Activated CD4-positive, CD25-positive, alpha-beta regulatory T cell (primary cell): ENCODE measurements at places on chromosomes 6 and 20.

DNA sequence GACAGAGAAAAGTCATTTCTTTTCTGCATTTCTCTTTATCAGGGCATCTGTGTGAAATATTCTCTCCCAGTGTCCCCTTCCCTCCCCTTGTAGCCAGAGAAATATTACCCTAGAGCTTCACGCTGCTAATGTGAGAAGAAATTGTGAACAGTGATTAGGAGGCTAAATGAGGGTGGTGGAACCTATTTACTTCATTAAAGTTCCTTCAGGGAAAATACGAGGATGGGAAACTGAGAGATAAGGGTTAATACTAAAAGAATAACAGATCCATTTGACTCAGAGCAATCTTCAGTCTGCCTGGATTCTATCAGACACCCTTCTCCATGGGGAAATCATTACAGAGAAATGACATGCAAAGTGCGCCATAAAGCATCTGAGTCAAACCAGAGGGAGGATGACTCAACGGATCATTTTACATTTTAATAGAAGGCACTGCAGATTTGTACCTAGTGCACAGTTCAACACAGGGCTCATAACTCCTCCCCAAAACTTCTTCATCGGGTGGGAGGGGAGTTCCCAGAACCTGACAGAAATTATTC lies 131.3 kb downstream of the GJA10 start:
- no peak for DNase-seq

DNA sequence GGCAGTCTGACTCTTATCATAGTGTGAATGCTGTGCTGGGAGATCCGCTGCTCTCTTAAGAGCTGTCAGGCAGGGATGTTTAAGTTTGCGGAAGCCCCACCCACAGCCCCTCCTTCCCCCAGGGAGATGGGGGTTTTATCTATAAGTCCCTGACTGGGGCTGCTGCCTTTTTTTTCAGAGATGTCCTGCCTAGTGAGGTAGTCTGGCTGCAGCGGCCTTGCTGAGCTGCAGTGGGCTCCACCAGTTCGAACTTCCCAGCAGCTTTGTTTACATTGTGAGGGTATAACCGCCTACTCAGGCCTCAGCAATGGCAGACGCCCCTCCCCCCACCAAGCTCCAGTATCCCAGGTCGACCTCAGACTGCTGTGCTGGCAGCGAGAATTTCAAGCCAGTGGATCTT lies 75.7 kb upstream of the UST start:
- DNase-seq: no peak

DNA sequence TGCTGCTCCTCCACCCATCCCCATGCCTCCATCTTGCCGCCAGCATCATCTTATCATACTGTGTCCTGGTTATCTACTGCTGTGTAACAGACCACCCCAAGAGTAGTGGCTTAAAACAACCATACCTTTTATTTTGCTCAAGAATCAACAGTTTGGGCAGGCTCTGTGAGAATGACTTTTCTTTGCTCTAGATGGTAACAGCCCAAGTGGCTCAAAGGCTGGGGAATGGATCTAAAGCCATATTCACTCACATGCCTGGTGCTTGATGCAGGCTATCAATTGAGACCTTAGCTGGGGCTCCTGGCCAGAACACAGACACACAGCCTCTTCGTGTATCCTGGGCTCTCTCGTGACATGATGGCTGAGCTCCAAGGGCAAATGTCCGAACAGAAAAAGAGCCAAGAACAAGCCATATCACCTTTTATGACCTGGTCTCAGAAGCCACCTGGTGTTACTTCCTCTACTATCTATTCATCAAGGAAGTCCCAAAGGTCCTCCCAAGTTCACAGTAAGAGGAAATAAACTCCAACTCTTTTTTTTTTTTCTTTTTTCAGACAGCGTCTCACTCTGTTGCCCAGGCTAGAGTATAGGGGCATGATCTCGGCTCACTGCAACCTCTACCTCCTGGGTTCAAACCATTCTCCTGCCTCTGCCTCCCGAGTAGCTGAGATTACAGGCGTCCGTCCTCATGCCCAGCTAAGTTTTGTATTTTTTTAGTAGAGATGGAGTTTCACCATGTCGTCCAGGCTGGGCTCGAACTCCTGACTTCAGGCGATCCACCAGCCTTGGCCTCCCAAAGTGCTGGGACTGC lies 159.3 kb upstream of the JARID2 start:
- DNase-seq: no peak

- no peak for DNase-seq
These were observed 252.0 kb upstream of the HTR1E start for GRCh38 chr6:86685230-86685797.

- DNase-seq: no peak
These were observed 13.3 kb downstream of the ADISSP start for GRCh38 chr20:3754276-3754630.

GRCh38 chr6:137749696-137750211 lies 117.3 kb upstream of the TNFAIP3 start:
- DNase-seq: no peak

- no peak for DNase-seq
These were observed 5.9 kb downstream of the CST1 start for GRCh38 chr20:23744817-23745216.

DNA sequence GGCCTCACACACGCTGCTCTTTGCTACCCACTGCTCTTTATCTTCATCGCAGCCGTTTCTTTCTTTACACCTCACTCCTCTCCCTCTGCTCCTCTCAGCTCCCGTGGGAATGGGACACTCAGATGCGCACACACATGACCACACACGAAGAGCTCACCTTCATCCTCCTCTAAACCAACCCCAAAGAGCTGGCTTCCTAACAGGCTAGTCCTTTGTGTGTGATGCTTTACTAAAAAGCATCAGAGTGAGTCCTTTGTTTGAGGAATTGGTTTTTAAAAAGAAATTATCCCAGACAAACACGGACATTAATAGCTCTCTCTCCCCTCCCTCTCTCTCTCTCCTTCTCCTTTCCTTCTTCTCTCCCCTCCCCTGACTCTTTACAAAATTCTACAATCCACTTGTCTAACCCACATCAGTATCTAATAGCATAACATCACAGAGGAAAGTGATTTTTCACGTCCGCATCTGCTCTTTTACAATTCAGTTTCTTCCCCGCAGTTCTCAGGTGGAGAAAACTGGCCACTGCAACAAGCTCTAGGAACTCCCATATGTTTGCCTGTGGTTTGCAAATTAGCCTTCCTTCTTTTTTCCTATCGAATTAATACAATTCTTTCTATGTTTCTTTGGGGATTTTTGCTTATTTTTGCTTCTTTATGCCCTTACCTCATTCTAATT lies 306.8 kb upstream of the CNR1 start:
- no peak for DNase-seq

GRCh38 chr6:26501482-26501986 lies 1.4 kb downstream of the BTN1A1 start:
- peak; percentile 4 for DNase-seq

GRCh38 chr6:144055121-144055931 lies 40.0 kb downstream of the SF3B5 start:
- DNase-seq: no peak

GRCh38 chr6:16332175-16332542 lies 93.8 kb downstream of the GMPR start:
- peak; percentile 67 for DNase-seq

- DNase-seq: no peak
These were observed 38.3 kb downstream of the ADGRG6 start for GRCh38 chr6:142339968-142340658.

DNA sequence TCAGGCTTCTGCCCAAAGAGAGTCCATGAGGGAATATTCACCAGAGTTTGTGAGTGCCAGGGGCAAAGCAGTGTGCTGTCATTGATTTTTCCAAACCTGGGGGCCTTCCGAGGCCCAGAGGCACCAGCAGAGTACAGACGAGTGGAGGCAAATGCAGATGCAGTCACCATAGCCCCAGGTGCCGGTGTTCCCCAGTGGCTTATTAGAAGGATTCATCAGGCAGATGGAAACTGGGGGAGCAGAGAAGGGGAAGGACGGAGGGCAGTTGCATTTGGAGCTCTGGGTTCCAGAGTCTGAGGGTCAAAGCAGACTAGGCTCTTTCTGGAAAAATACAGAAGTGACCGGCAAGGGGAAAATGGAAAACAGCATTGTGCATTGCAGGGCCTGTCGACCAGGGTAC lies 184.2 kb downstream of the ANKRD60 start:
- DNase-seq: no peak

GRCh38 chr6:103854059-103854458 lies 1005.7 kb downstream of the HACE1 start:
- no peak for DNase-seq

- no peak for DNase-seq
These were observed 45.2 kb downstream of the BACH2 start for GRCh38 chr6:90251295-90251992.

DNA sequence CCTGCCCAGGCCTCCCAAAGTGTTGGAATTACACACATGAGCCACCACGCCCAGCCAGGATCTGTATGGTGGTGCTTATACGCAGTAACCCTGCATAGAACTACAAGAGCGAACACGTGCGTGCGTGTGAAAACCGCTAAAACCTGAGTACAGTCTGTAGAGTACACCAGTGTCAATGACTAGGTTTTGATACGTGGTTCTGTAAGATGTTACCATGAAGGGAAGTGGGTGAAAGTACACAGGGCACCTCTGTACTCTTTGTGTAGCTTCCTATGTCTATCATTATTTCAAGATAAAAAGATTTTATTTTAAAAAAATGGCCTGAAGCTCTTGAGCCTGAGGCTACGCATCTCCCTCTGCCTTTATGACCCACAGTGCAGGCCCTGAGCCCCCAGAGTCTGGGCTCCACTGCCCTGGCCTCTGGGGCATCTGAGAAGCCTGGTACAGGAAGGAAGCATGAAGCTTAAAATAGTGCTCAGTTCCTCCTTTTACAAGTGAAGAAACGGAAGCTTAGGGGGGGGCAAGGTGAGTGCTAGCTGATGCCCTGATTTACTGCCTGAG lies 21.6 kb downstream of the LY86 start:
- DNase-seq: no peak

DNA sequence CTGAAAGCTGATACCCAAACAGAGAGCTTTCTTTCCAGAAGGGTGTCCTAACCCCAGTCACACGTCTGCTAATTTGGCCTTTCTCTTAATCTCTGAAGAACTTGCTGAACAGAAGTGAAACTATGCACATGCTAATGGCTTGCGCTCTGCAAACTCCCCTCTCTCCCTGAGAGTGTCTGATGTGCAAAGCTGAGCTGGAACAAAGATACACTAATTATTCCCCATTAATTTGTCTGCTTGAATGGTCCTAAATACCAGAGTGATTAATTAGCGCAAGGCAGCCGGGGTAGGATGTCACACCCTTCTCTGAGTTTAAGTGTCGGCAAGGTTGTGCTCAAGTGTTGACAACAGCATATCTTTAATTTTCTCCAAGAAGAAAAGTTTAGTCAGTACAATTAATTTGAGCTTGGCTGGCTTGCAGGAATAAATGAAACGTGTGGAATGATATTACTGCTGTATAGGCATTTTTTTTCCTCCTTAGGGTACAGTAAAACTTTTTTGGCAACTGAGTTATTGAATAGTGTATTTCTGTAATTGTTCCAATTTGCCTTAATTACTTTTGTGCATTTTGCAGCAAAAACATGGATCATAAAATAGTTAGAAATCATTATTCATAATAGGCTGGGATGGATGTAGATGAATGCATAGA lies 715.9 kb upstream of the POU3F2 start:
- DNase-seq: no peak

DNA sequence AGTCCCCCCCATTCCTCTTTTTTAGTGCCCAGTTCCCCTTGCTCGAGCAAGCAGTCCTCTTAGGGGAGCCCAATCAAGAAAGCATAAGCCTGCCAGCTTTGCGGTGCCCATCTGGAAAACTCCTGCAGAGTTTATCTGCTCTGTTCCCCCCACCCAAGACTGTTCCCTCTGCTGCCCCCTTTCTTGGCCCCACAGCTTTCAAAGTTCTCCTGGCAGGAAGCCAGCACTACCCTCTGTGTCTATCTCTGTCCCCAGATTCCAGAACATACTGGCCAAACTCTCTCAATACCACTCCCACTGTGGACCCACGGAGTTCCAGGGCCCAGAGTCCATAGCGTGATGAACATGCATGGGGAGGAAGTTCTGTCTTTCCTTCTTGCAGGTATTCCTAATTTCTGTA lies 55.4 kb downstream of the CRYBG1 start:
- no peak for DNase-seq

DNA sequence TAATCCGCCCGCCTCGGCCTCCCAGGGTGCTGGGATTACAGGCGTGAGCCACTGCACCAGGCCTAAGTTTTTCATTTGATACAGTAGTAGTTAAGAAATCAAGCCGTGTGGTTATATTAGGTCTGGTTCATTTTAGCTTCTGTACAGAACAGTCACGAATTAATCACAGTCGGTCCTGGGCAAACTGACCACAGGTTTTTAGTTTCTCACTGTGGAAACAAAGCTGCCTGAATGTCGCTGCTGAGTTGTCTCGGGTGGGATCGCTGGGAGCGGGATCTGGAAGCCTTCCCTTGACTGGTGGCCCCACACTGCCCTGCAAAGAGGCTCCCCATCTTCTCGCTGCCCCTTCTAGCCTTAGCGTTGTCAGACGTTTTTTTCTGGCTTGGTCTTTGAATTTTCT lies 18.6 kb downstream of the UCKL1 start:
- no peak for DNase-seq

DNA sequence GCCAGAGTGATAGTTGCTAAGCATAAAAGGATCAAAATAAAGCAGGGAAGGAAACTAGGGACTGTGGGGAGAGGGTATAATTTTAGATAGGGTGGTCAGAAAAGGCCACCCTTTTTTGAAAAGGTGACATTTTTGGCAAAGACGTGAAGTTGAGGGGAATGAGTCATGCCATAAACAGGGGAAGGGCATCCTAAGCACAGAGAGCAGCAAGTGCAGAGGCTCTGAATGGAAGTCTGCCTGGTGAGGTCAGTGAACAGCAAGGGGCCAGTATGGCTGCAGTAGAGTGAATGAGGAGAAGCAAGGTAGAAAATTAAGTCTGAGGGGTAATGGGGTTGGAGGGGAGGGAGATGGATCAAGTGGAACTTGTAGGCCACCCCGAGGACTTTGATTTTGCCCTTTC lies 2.4 kb downstream of the KLC4 start:
- no peak for DNase-seq

- DNase-seq: no peak
These were observed 53.4 kb upstream of the RNF24 start for GRCh38 chr20:4068708-4069107.

- no peak for DNase-seq
These were observed 82.6 kb downstream of the THBS2 start for GRCh38 chr6:169171016-169171415.

- no peak for DNase-seq
These were observed 701.6 kb downstream of the RFPL4B start for GRCh38 chr6:113048741-113049140.

DNA sequence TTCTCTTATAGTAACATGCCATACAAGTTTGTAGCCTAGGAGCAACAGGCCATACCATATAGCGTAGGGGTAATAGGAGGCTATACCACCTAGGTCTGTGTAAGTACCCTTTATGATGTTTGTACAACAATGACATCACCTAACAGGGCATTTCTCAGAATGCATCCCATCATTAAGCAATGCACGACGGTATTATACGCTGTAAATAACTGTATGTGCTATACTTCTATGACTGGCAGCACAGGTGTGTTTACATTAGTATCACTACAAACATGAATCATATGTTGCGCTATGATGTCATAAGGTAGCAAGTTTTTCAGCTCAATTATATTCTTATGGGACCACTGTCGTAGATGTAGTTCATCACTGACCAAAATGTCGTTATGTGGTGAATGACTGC lies 31.0 kb downstream of the ADNP start:
- DNase-seq: no peak
